ENCODE measurements at places on chromosomes 11 and 22. TPM values are rescaled to one million over a fixed set of nuclear protein-coding genes. Genes with fewer than 3 reads are reported as not detected.

DNA sequence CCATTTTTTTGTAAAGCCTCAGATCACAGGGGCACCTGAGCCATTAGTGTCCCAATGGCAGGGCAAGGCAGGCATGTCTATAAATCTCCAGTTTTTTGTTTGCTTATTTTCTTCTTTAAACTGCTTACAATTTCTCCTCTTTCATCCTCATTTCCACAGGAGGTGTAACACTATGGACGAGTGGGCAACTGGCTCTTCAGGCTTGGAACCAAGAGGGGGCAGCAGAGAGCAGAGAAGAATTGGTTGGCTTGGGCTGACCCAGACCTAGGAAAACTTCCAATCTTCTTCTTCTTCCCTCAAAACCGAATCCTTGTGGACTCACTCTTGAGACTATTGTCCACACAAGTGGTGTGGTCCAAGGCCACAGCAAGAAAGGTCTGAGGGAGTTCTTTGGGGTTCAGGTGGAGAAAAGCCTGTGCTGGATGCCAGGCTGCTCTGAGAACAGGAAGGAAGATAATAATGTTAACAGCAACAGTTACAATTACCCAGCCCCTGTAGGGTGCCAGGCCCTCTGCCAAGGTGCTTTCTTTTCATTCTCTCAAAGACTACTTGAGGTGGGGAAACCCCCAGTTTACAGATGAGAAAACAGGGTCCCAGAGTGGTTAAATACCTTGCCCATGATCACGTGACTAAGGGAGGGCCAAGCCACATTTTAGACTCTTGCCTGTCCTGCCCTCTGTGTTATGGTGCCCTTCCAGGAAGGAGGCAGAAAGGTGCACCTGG, 70.7 kb upstream of the E2F8 start:
- no peak for DNase-seq

DNA sequence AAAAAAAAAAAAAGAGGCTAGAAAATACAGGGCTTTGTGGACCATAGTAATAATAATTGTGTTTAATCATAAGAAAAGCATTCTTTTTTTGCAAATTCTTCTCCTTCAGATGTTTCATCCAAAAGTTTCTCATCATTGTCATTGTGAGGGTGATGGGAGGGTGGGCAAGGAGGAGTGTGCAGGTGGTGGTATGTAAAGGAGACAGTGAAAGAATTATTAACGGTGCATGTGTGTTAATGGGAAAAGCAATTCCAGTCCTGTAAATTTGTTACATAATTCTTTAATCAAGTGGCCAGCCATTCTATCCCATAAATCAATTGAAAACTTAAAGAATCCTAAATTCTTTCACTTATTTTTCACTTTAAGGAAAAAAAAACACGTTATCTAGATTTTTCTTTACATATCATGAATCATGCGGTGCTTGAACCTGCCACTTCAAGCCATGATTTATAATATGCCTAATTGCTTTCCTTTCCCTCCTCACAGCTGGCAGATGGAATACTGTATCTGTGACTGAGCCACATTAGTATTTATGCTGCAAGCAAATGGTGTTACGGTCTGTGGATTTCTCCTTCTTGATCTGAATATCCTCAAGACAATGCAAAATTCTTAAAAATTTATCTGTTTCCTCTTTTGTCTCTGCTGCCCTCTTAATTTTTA, 318.5 kb downstream of the JRKL start:
- no peak for DNase-seq

GRCh38 chr22:39379756-39380730, 19.5 kb upstream of the TAB1 start:
- DNase-seq = no peak

DNA sequence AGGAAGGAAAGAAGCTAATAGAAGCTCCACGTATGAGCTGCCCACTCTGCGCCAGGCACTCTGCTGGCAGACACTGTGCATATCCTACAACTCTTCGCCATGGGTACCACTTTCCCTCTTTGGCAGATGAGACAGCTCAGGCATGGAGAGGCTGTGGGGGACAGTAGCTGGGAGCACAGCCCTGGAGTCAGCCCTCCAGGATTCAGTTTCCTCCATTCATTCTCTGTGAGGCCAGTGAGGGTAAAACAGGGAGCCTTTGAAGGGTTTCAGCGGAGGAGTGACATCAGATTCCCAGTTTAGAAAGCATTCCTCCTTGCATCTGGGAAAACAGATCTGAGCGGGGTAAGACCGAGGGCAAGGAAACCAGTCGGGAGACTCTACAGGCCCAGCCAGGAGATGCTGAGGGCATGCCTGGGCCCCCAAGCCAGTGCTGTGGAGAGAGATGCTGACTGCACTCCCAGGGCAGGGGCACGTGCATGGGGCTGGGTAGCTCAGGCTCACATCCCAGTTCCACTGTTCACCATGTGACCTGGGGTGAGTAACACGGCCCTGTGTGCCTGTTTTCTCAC, 58.3 kb upstream of the EMID1 start:
- no peak for DNase-seq

DNA sequence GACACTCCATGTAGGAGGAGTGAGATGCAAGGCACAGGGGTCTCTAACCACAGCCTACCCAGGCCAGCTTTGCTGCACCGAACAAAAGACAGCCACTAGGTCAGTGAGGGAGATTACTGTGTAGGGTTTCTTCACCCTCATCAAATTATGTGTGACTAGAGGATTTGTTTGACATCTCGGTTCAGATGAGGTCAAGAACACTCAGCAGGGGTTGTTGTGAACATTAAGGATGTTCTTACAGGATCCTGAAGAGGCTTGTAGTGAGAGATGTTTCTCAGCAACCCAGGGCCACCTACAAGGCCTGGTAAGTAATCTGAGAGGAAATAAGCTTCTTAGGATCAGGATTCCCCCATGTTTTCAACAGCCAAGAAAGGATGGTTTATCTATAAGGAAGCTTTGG, 202.1 kb downstream of the NXPE2 start:
- no peak for DNase-seq

- no peak for DNase-seq
Measured at GRCh38 chr11:64004590-64004984, 18.3 kb downstream of the OTUB1 start.

DNA sequence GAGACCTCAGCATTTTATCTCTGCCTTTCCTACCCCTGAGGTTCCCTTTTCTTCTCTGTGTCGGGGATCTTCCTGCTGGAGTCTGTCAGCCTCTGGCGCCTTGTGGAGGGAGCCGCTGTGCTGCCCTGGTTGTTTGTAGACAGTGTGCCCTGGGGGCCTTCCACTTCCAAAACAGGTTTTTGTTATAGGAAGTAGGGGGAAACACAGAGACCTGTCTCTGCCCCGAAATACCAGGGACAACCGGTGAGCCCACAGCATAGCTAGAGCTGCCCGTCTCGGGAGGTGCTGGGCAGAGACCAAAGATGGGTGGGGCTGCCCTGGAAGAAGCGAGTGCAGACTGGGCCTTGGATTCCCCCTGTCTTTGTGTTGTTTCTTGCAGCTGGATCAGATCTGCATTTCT, 8.0 kb downstream of the NCAPH2 start:
- no peak for DNase-seq

DNA sequence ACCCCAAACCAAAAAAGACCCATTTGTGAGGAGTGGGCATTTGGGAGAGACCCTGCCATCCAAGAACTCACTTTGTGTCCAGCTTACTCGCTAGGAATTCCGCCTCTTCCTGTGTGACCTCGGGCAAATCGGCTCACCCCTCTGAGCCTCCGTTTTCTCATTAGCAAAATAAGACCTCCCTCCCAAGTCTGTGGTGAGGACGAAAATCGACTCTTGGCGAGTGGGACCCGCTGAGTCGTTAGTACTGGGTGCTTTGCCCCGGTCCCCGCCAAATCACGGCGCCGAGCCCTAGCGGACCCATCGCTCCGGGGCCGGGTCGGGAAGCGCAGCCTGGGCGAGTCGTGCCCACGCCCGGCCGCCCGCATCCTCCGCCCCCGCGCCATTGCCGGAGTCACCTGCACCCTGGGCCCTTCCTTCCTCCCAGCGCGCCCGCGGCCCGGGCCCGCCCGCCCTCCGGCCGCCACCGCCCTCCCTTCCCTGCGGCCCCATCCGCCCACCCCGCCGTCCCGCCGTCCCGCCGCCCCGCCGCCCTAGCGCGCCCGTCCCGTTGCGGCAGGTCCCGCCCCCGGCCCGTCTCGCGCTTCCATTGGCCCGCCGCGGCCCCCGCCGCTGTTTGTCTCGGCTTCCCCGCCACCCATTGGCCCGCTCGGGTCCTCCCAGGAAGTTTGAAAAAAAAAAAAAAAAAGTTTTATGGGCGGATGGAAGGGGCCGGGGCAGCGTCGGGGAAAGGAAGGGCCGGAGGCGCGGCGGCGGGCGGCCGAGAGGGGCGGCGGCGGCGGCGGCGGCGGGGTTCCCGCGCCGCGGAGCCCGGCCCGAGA, 48.9 kb downstream of the TRIOBP start:
- no peak for DNase-seq

DNA sequence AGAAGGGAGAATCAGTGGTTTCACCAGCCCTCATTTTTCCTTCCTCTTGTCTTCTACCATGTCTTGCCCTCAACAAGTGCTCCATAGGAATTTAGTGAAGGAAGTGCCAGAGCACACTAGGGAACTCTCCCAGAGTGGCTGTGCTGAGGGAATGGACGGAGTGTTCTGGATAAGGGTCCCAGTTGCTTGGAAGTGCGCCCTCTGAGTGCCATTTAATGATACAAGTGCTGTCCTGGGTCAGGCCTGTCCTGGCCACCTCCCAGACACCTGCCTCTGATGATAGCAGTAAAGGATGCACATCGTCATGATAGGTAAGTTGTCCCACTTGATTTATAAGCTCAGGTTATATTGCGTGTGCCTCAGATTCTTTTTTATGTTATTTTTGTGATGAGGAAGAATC, 5.1 kb downstream of the PANX1 start:
- no peak for DNase-seq

DNA sequence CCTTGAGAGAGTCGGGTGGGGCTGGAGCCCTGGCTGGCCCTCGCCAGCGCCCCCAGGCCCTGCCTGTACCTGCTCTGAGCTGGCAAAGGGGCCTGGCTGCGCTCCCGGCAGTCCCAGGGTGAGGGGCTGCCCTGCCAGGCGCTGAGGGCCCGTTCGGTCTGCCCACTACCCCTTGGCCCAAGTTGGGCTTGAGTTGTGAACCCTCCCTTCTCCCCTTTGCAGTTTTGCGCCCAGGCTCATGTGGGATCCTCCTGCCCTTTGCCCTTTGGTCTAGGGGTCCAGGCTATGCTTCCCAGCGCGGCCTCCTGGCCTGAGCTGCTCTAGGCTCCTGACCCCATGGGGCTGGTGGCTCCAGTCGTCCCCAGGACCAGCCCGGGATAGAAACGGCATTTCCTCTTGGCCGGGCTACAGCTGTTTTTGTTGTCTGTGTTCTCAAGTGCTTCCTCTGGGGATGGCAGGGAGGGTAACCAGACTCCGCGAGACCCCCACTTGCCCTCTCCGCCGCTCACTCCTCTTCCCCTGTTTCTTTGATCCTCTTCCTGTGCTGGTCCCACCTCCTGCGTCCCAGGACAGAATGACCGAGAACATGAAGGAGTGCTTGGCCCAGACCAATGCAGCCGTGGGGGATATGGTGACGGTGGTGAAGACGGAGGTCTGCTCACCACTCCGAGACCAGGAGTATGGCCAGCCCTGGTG, 34.9 kb downstream of the PRDM11 start:
- DNase-seq = no peak

GRCh38 chr11:69657456-69657910, 16.5 kb downstream of the CCND1 start:
- no peak for DNase-seq

GRCh38 chr11:75472081-75472732, 39.2 kb upstream of the KLHL35 start:
- DNase-seq = no peak

DNA sequence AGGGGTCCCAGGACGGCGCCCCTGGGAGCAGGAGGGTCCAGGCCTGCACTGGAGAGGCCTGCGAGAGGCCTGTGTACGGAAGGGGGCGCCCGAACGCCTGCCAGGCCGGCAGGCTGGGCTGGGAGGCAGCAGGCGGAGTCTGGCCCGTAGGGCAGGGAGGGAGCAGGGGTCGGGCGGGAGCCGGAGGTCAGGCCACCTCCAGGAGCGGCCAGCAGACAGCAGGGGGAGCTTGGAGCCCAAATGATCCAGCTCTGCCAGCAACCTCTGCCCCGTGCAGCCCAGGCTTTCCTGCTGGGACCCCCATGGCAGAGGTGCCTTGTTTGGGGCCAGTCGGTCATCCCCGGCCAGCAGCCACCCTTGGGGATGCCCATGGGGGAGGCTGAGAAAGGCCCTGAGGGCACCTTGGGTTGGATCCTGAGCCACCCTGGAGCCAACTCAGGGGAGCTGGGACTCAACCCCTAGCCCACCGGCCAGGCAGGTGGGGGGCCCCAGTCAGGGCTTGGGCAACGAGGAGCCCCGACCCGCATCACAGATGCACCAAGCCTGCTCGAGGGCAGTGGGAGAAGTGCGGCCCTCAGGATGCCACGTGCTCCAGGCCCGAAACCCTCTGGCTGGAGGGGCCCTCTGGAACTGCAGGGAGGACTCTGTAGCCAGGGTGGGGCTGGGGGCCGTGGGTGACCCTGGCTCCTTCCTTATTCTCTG, 9.6 kb upstream of the SYT8 start:
- no peak for DNase-seq

DNA sequence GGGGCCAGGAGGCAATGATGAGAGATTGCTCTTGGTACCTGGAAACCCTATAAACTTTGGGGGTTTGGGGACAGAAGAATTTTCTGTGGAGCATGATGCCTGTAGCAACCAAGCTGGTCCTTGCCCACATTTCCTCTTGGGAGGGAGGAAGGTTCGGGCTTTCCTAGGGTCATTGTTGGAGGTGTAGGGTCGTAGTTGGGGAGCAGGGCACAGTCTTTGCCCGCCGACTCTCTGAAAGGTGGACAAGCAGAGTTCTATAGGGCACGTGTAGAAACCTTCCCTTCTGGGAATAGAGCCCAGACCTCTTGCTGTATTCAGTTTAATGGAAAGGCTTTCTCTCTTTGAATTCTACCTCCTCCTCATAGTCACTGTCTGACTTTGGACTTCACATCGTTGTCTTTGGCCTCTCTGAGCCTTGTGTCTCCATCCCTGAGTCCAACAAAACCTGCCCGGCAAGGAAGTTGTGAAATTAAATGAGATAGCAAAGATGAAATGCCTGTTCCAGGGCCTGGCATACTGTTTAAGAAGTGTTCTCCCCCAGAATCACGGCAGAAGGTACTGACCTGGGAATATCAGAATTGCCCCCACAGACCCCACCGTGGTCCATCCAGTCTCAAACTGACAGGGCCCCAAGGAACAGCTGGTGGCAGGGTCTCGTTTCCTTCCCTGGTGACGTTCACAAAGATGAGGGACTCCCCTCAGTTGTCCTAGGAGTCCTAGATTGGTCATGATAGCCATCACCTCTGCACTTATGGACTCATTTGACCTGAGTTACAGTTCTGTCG, 1.6 kb downstream of the PRDM11 start:
- no peak for DNase-seq

- no peak for DNase-seq
Measured at GRCh38 chr11:62892077-62892922, 11.6 kb downstream of the SLC3A2 start.

Gene OR5B21
- not detected for total RNA-seq

Gene TEX54
- not detected for total RNA-seq

Gene TRIM29
- 0.41 TPM for total RNA-seq

Gene OLFML1
- total RNA-seq = not detected

Gene ZNF280B
- total RNA-seq = 4.0 TPM

Gene OVOL1
- total RNA-seq = 15.8 TPM

Gene TSSK2
- total RNA-seq = not detected

Gene NOX4
- 11.2 TPM for total RNA-seq

Data from kidney epithelial cell (primary cell).